OCI-M1 (cell line): ENCODE measurements at places on chromosomes 7 and 10.
A peak's percentile ranks its signal among the peaks of the same experiment; 100 is the strongest.

GRCh38 chr7:129952653-129953560, at the start of gene UBE2H:
TSS of gene UBE2H (minus strand) at chr7:129952960. CDS start at chr7:129952555, 405 bp downstream.
- peak; percentile 90 for DNase-seq

GRCh38 chr10:77226853-77227565, 410.6 kb downstream of the KCNMA1 start:
- DNase-seq: no peak

- no peak for DNase-seq
Measured at GRCh38 chr10:62915158-62915557, 99.0 kb upstream of the EGR2 start.

- no peak for DNase-seq
Measured at GRCh38 chr7:106243893-106244292, 40.9 kb downstream of the NAMPT start.

- DNase-seq: no peak
Measured at GRCh38 chr7:132029369-132030085, 473.1 kb upstream of the PODXL start.

DNA sequence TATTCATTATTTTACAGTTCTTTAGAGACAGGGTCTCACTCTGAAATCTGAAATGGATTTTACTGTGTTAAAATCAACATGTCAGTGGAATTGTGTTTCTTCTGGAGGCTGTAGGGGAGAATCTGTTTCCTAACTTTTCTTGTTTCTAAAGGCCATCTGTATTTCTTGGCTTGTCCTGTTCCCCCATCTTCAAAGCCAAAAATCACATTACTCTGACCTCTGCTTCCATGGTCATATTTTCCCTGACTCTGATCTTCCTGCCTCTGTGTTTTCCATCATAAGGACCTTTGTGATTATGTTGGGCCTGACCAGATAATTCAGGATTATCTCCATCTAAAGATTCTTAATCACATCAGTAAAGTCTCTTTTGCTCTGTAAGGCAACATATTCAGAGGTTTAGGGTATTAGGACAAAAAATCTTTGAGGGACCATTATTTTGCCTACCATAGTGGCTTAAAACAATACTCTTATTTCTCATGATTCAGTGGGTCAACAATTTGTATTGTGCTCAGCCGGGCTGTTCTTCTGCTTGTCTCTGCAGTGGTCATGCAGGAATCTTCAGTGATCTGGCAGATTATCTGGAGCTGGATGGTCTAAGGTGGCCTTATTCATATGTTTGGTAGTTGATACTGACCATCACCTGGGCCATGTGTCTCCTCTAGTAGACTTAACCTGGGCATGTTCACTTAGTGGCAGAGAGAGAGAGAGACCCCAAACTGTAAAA, 5.7 kb downstream of the ANLN start:
- DNase-seq: no peak

- no peak for DNase-seq
Measured at GRCh38 chr10:23413629-23414089, 25.2 kb upstream of the OTUD1 start.

GRCh38 chr7:43164757-43165156, 52.3 kb downstream of the HECW1 start:
- DNase-seq: no peak

GRCh38 chr7:138753610-138754009, 44.2 kb upstream of the TMEM213 start:
- DNase-seq: no peak

- DNase-seq: peak; percentile 17
Measured at GRCh38 chr10:118914629-118915028, 114.9 kb upstream of the NANOS1 start.

GRCh38 chr10:35564341-35564968, 40.7 kb upstream of the GJD4 start:
- no peak for DNase-seq

GRCh38 chr7:63900394-63901203, 98.0 kb upstream of the ZNF722 start:
- DNase-seq: no peak

DNA sequence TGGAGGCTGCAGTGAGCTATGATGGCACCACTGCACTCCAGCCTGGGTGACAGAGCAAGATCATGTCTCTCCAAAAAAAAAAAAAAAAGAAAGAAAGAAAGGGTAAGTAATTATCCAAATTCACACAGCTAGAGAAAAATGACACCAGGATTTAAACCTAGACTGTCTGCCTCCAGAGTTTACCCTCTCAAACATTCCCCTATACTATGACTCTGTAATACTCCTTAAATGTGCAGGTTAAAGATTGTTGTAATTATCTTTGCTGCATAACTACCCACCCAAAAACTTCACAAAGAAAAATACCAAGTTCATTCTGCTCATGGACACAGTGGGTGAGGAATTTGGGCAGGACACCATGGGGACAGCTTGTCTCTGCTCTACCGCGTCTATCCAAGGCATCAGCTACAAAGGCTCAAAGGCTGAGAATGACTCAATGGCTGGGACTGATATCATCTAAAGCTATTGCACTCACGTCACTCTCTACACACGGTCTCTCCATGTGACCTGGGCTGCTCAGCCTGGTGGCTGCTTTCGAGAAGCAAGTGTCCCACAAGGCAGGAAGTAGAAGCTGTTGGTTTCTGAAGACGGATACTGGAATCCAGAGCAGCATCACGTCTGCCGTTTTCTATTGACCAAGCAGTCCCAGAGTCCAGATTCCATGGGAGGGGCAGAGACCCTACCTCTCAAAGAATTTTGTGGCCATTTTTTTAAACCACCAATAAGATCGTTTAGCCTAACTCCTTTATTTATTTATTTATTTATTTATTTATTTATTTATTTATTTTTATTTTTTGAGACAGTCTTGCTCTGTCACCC, 185.7 kb upstream of the AUTS2 start:
- DNase-seq: peak; percentile 83

DNA sequence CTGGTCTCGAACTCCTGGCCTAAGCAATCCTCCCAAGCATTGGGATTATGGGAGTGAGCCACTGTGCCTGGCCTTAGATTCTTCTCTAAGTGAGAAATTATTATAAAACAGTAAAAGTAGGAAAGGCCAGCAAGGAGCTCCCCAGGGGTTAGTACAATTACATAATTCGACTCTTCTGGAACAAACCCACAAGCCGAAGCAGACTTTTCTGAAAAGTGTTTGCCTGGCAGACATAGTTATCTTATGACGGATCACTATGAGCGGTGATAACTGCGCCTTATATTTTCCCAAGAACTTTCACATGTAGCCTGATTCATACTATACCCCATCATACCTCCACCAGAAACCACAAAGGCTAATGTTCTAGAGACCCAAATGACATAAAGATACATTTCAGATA, 30.2 kb upstream of the SH3PXD2A start:
- no peak for DNase-seq

- peak; percentile 62 for DNase-seq
Measured at GRCh38 chr7:135929722-135930141, 47.4 kb downstream of the MTPN start.

GRCh38 chr10:64798297-64798696, 1277.1 kb downstream of the REEP3 start:
- no peak for DNase-seq

- no peak for DNase-seq
Measured at GRCh38 chr10:7258948-7259523, 151.8 kb downstream of the SFMBT2 start.

- DNase-seq: no peak
Measured at GRCh38 chr10:35172574-35172973, 45.9 kb downstream of the CREM start.

DNA sequence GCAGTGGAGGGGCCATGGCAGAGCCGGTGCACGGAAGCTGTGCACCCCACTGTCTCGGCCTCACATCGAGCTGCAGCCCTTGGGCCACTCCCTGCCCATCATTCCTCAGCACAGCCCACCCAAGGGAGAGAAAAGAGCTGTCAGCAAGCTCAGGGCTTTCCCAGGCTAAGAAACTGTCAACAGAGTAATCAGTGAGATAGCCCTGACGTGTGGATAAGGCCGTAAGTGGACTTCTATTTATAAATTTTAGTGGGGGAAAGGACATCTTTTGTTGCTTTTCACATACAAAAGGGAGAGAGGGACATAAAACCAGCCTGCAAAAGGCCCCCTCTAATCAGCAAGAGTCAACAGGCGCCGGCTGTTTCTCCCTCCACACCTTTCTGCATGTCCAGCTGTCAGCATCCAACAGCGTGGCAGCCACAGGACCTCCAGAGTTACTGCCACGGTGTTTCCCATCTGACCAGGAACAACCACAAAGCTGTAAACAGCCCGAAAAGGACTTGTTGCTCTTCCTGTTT, 56.8 kb upstream of the DDC start:
- DNase-seq: no peak

GRCh38 chr10:35465673-35466072, 129.4 kb downstream of the CCNY start:
- no peak for DNase-seq

DNA sequence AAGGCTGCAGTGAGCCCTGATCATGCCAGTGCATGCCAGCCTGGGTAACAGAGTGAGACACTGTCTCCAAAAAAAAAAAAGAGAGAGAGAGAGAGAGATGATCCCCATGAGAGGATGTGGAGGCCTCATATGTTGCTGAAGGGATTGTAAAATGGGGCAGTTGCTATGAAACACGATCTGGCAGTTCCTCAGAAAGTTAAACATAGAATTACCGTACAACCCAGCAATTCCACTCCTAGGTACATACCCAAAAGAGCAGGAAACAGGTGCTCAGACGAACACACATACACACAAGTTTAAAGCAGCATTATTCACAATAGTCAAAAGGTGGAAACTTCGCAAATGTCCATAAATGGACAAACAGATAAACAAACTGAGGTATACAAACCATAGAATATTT, 27.4 kb upstream of the CYTH3 start:
- DNase-seq: no peak

- DNase-seq: no peak
Measured at GRCh38 chr7:151372612-151373265, 31.1 kb downstream of the NUB1 start.

GRCh38 chr10:60955957-60956425, 12.0 kb upstream of the RHOBTB1 start:
- DNase-seq: no peak

DNA sequence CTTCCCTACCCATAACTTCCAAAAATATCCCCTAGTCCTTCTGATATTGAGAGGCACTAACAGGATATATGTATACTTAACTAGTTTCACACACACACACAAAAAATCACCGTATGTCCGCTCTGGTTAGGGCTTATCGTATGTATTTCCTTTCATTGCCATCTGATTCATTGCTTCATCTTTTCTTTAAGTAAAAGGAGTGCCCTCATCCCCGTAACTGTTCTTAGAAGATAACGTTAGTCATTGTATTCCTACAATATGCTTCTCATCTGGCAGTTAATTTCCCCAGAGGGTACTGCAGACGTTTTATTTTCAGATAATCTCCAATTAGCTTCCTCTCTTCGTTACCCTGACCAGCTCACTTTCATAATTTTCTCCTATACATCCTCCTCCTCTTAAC, 37.3 kb downstream of the NRCAM start:
- peak; percentile 90 for DNase-seq

DNA sequence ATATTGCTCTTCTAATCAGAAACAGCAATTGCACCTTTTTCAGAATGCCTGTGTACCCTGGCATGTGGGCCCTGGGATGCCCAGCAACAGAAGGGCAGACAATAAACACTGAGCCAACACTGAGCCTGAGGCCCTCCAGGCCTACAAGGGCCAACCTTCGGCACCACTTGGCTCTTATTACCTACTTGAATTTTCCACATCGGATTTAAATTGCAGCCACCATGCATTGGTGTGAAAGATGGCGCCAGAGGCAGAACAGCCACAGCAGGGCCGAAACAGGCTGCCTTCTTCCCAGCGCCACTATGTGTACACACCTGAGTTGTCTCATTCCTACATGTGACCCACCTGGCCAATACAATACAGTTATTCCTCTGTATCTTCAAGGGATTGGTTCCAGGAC, 51.4 kb upstream of the EZH2 start:
- no peak for DNase-seq

DNA sequence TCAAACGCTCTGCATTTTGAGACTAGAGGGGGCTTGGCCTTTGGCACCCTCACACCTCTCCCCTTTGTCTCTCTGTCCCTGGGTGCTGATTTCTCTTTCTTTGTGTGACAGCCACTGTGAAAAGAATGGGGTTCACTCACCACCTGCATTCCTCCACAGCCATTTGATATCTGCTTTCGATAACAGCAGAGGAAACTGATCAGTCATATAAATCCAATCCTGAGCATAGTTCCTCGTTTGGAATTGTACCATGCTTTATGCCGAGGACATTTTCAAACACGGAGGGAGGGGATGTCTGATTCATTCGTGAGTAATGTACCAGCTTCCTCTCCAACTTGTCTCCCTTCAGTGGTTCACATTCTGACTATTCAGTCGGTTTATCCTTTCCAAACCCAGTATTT, 15.8 kb downstream of the MET start:
- DNase-seq: no peak

- DNase-seq: no peak
Measured at GRCh38 chr10:71344154-71344925, 25.3 kb downstream of the SLC29A3 start.
